ENCODE measurements at places on chromosomes 2 and 18. TPM values are rescaled to one million over a fixed set of nuclear protein-coding genes. Genes with fewer than 3 reads are reported as not detected.
A peak's percentile ranks its signal among the peaks of the same experiment; 100 is the strongest.

DNA sequence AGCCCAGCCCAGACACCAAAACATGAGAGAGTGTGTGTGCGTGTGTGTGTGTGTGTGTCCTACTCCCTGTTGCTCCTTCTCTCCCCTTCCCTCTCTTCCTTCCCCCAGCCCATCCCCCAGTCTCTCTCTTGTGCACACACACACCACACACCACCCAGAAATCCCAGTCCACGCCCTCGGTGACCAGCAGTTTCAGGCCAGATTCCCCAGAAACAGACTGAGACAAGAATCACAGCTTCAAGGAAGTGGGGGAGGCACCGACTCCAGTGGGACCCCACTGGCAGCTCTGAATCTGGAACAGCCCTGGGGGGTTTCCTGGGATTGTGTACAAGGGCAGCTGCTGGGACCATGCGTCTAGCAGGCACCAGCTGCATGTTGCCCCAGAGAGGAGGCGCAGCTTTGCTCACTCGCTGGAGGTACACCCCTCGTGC, 113.5 kb downstream of the NDUFA10 start:
- DNase-seq: no peak

- no peak for DNase-seq
Observed at GRCh38 chr2:45044916-45045315, 35.7 kb upstream of the SIX2 start.

GRCh38 chr18:57404345-57404744, 30.8 kb upstream of the ONECUT2 start:
- no peak for DNase-seq

DNA sequence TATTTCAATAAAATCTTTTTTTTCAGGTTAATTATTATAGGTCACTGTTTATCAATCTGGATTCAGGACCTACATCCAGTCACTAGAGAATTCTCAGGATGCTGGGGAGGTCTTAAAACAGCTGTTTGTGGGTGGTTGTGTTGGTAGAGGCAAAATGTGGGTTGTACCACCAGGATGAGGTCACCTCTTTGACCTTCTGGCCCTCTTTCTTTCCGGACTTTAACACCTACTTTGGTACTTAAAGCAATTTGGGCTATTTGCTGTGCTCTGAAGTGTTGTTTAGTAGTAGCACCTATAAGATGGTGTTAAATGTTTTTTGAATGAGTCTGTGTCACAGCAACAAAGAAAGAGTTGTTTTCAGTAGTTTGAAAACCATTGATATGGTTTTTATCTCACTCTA, 14.6 kb downstream of the EML4 start:
- no peak for DNase-seq

GRCh38 chr2:235894839-235895238, 273.3 kb downstream of the GBX2 start:
- DNase-seq: no peak

GRCh38 chr2:20113986-20114938, 62.8 kb upstream of the LAPTM4A start:
- DNase-seq: no peak

GRCh38 chr18:3848316-3848715, 398.3 kb downstream of the TGIF1 start:
- DNase-seq: no peak

GRCh38 chr2:40367652-40368051, 84.2 kb downstream of the SLC8A1 start:
- peak; percentile 83 for DNase-seq

GRCh38 chr2:5868931-5869330, 176.7 kb downstream of the SOX11 start:
- DNase-seq: no peak

DNA sequence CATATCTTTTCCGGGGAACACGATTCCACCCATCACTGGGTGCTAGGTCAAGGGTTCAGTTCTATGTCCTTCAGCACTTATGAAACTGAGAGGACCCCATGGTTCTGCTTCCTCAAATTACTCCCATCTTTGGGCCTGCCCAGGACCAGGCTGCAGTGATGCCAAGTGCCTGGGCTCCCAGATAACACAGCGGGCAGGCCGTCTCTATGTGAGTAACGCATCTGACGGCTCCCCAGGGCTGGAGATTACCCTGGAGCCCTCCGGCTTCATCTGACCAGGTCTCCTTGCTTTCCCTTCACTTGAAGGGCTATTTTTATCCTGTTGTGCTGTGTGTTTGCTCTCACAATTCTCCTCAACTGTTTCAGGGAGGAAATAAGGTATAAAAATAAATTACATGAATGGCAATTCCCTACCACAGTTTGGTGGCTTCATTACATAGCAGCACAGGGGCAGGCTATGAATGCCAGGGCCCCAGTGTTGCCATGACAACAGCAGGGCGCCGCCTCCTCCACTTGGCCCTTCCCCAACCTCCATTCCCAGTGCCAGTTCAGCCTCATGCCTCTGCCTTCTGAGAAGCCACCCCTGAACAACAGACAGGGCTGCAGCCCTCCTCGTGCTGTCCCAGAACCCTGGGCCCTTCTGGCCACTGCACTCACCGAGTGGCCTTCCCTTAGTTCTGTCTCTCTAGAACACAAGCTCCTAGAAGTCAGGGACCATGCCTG, 25.4 kb upstream of the TMEM131 start:
- DNase-seq: no peak

The SPC25 gene
- 0.60 TPM for total RNA-seq

The SPHKAP gene
- not detected for total RNA-seq

The CRYBA2 gene
- not detected for total RNA-seq
